Colonic mucosa (tissue), 4 donors: ENCODE measurements at places on chromosomes 3 and 15.
A peak's percentile ranks its signal among the peaks of the same experiment; 100 is the strongest.

DNA sequence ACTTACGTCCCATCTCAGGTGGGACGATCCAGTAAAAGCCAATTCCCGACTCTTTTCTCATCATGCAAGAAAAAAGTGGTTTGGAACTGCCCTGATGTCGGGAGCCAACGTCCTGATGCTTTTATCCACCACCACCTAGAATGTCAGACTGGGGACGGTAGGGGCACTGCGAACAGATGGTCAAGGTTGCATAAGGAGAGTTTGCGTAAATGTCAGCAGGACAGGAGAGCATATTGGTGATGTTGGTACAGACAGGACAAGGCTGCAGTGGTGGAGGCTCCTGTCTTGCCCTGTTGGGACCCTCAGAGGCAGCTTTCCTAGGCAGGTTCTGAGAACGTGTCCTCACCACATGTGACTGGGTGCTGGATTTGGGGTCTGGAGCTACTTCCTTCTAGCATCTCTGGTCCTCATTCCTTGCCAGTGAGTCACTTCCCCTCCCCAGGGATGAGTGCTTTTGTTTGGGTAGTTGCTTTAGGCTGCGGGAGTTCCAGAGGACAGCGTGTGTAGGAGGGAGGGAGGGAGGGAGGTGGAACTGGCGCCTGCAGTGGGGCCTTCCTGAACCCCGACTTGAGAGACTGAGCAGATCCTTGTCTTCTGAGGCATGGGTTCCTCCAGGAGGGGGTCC lies 21.0 kb downstream of the THSD4 start:
- no peak for DNase-seq

GRCh38 chr3:178507507-178508442 lies 28.5 kb upstream of the KCNMB2 start:
- no peak for DNase-seq

DNA sequence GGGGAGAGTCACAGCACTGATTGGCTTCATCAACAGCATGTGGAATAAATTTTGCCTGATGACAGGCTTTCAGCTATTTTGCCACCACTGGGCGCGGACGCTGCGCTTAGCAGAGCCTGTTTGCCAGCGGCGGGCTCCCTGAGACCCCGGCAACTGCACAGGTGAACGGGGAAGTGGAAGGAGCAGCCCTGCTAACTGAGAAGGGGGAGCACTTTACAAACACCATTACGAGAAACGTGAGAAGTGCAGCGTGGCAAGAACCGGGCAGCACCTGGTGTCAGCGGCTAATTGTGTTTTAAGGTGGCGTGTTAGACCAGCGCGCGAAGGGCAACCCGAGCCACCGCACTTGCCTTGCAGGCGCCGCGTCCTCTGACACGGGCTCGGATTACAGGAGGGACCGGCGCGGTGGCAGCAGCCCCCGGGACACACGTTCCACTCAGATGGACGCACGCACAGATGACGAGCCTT lies 307.8 kb upstream of the ARRDC4 start:
- DNase-seq = no peak

DNA sequence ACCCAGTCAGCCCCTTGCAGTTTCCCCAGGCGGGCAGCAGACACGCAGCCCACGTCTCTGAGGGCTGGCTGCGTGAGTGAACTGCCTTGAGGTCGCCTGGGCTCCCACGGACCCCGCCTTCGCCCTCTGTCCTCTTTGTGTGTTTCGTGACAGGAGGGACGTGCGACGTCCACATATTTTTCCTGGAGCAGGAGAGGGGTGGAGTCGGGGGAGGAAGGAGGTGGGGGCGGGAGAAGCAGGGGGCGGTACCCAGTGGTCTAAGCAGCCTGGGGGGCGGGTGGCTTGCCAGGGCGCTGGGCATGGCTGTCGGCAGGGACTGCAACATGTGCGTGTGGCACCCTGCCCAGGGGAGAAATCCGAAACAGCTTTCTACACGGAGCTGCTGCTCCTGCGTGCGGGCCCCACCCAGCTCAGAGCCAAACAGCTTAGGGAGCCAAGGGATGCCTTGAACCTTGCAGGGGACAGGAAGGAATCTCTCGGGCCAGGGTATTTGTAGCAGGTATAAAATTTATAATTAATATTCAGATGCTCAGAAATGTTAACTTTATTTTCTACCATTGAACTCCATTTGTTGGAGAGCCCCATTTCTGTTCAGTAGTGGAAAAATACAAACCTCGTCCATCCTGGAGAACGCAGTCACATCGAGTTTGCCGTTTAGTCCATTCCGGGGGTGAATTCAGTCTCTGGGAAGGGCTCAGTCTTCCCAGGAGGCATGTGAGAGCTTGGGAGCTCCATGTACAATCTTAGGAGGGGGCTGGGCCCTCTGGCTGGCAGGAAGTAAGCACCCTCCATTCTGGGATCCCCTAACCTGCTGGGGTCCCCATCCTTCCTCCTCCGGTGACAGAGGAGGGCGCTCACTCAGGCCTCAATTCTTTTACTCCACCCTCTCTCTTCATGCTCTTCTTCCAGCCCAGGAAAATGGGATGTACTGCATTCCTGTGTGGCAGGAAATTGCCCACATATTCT lies 79.1 kb upstream of the MEF2A start:
- peak; percentile 61 for DNase-seq

GRCh38 chr3:66722675-66723074 lies 221.9 kb upstream of the LRIG1 start:
- DNase-seq = peak; percentile 30

- no peak for DNase-seq
Observed at GRCh38 chr3:121411523-121411922, 134.3 kb downstream of the POLQ start.

DNA sequence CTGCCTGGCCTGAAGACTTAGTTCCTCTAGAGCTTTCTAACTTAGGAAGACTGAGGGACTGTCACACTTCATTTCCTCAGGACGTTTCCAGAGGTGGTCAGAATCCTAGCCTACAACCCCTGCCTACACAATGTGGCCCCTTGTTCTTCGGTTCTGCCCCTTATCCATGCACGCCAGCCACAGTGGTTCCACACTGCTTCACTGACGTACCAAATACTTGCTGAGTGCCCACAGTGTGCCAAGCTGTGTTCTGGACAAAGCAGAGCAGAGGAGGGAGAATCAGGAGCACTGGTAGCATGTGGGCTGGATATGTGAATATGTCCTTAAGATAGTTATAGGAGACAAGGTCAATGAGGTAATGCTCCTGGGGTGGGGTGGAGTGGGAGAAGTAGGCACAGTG lies 70.5 kb upstream of the SAMMSON start:
- DNase-seq = no peak

GRCh38 chr3:50089609-50089945 lies 858 bp downstream of the RBM5 start:
- DNase-seq = no peak

DNA sequence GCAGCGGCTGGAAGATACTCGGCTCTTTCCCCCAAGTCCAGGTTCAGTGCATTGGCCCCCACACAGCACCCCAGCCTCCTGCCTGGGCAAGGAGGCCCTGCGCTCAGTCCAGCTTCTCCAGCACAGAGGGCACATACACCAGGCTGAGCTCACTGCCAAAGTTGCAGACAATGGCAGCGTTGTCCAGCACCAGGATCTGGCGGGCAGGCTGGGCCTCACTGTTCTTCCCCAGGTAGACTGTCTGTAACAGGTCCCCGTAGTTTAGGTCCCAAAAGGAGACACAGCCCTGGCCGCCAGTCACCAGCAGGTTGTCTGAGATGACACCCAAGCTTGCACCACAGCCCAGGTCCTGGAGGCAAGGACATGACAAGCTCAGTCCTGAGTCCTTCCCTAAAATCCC lies 32.9 kb downstream of the PTPN23 start:
- DNase-seq = no peak

GRCh38 chr3:108118038-108118768 lies 27.4 kb upstream of the CD47 start:
- no peak for DNase-seq
